IPS DF 6.9 (cell line): ENCODE measurements at places on chromosomes 12 and 14.

DNA sequence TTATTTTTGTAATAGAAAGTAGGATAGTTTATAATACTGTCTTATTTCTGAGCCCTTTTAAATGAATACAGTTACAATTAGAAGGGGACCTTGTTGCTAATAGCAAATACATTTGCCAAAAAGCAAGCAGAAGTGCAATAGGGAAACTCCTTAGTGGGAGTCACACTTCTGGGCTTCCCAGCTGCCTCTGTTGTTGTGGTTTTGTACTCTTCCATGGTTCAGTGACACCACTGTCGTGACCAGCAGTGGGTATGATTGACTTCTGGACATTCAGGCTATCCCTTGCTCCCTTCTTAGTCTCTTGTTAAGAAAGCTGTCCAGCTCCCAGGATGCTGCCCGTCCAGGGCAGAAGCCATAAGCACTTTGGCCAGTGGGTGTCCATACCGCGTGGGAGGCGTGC is 22.6 kb downstream of the TCTN1 start:
- no peak for DNase-seq

DNA sequence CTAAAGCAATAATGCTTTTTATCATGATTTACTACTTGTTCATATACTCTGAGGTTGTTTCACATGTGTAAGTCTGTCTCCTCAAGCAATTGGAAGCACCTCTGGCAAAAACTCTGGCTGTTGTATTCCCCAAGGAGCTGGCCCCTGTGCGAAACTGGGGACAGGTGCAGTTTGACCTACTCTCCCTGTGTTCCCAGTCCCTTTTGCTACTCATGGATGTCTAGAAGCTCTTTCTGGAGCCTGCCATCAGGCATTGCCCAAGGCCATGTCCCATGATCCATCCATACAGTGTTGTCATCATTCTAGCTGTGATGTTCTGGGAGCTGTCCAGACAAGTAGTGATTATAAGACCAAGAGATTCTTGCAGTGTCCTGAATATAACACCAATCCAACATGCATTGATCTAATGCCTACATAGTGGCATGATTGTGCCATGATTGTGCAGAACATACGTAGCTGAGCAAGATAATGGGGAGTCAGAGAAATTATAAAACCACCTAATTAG is 14.9 kb downstream of the AKAP6 start:
- no peak for DNase-seq

GRCh38 chr12:87679251-87679650 is 349.9 kb downstream of the C12orf50 start:
- DNase-seq, result no peak

DNA sequence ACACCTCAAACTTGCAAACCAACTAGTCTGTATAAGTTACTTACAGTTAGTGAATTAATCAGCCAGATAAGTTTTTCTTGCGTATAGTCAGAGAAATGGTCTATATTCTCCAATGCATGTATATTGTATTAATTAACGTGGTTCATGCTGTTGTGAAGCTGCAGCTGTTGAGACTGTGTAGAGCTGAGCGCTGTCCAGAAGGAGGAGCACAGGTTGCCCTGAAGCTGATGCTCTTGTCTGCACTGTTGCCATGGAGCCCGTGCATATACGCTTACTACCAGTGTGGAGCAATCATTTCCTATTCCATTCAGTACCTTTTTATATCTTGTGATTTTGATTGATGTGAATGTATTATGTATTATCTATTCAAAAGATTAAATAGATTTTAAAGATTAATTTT is 74.3 kb upstream of the ARID2 start:
- DNase-seq, result no peak

DNA sequence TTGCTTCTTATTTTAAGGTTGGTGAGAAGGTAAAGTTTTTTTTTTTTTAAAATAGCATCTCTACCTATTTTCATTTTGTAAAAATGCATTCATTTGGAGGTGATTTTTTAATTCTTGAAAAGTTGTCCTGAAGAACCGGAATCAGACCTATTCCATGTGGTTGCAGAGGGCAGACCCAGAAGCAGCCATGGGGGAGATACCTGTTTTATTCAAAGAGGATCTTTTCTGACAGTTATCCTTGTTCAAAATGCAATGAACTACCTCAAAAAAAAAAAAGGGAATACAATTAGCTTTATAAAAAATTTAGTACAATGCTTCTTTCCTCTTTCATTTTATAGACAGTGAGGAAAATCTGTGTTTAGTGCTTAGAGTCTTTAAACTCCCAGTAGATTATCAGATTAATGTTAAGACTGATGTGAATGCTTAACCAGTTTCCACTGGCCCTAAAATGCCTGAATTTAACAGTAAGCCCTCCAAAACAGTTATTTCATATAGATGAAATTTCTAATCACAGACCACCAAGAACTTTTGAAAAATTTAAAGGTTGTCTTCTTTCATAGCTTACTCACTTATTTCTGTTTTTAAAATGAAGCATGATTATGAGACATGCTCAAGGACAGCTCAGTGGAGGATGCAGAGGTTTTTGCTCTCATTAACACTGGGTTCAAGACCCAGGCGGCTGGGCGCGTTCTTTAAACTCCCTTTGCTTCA is 8.6 kb upstream of the NEMF start:
- no peak for DNase-seq

DNA sequence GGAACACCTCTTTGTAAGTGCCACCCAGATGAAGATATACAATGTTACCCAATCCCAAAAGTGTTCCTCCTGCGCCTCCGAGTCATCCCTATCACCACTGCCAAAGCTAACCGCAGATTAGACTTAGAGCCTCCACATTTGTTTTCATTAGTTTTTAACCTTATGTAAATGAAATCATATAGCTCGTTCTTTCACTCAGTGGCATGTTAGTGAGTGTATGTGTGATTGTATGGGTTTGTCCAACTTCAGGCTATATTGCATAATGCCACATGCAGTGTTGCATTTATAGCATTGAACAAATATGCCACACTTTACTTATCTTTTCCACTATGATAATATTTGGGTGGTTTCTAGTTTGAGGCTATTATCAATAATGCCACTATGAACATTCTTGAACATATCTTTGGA is 18.0 kb downstream of the MAP1LC3B2 start:
- DNase-seq, result no peak

DNA sequence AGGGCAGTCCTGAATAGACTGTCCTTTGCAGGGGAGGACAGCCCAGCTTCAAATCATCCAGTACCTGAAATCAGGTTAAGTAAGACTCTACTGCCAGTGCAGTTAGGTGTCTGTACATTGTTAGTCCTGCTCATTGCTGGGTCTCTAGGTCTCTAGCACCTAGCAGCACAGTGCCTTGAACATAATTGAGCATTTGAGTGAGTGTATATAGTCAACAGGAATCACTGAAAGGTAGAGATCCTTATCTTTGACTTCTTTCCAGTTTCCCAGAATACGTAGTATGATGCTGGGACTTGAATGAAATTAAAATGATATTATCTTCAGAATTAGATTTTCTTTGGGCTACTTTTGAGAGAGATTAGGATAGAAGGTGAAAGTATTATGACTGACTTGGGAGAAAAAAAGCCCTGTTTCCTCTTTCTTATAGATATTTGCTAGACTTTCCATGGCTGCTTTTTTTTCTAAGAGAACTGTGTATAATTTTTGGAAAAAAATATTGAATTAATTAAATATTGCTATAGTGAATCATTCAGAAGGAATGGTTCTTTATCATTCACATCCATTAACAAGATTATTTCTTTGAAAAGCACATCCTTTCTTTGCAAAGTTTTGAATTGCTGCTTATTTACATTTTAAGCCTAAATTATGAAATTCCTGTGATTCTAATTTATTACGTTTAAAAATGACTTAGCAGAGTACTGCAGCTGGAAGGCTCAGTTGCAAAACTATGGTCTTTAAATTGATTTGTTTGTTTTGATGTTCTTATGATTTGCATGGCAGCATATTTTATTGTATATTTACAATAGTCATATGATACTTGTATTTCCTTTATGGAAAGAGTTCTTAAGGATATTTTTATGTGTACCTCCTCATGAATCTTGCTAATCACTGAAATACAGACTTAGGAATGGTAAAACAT is 51.6 kb downstream of the PPP4R4 start:
- DNase-seq, result no peak

DNA sequence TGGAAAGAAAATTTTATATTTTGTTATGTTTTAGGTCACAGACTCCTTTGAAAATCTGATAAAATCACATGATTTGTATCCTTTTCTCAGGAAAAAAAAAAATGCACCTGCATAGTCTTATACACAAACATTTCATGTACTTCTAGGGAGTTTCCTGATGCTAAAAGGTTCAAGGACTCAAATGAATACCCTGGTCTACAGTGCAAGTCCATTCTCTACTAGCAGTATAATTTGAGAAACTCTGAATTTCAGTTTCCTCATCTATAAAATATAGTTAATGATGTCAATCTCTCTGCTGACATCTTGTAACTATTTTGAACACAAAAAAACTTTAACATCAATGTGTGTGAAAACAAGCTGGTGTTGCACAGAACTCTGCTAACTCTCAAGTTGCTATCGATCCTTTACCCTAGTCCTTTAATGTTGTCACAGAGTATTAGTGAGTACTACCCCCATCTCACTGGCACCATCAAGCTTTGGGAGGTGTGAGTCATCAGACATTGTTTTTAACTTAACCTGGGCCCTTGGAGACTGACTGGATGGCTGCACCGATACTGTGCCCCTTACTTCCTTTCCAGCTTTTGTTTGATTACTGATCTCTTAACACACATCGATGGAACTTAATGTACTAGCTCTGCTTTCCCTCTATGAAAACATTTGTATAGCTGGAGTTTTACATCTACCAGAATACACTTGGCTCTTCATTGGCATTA is 251.9 kb upstream of the SOX5 start:
- DNase-seq, result no peak

- no peak for DNase-seq
Observed at GRCh38 chr14:72723858-72724530, 169.9 kb downstream of the DPF3 start.

DNA sequence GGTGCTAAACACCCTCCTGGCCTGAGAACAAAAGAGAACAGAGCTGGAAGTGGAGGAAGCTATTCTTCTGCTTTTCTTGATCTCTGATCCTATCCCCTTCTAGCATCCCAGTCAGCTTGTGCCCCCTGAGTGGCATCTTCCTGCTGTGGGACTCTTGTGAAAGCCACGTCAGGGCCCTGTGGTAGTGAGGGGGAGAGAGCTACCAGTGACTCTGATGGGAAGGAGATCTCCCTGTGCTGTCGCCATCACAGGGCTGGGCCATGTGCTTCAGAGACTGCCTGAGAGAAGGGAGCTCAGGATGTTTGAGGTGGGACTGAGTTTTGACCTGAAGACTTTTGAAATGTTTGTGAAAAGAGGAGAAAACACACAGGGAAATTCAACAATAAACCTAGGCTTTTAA is 107.6 kb upstream of the FUT8 start:
- DNase-seq, result no peak

GRCh38 chr12:14366209-14367039 is 942 bp downstream of the ATF7IP start:
- no peak for DNase-seq
